C1 segment of cervical spinal cord (tissue), 14 donors: ENCODE measurements at places on chromosomes 7 and 10.

- DNase-seq = no peak
Measured at GRCh38 chr10:112874982-112875381, 75.1 kb upstream of the TCF7L2 start.

DNA sequence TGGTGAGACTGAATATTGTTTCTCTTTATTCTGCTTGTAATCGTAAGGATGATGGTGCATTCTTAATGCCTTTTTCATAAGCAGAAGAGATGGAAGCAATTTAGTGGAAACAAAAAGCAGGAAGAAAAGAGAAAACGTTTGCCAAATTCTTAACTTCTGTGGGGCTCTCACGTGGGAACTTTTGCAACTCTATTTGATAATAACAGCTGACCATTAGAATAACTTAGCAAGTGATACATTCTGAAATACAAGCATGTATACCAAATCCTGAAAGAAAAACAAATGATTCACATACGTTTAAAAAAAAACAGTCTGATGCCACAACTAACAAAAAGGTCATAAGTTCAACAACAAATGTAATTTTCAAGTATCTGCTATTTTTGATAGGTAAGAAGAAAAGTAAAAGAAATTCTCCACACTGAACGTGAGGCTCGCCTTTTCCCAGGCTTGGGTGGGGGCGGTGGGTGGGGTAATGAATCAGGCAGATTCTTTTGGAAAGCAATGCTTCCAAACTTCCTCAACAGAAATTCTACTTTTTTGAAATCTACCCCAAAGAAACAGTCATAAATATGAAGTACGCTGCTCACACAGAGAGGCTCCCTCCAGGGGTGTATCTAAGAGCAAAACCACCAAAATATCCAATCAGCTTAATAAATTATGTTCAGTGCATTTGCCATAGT lies 446.2 kb upstream of the MGMT start:
- DNase-seq = no peak

- DNase-seq = peak; percentile 58
Measured at GRCh38 chr7:4738711-4739527, 36.5 kb upstream of the AP5Z1 start.

DNA sequence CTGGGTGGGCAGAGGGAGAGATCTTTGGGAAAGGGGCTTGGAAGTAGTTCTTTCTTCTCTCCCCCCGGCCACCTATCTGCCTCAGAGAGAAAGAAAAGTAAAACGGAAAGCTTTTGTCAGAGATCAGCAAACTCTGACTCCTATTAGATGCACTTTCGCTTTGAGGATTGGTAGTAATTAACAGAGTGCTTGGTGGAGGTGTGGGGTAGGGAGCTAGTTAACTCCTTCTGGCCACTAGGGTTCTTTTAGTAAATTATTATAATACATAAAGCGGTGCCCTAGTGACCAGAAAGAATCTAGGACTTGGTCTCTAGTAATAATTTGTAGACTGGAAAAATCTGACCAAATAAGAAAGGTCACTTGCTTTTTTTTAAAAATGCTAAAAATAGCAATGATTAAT lies 54.6 kb downstream of the CPVL start:
- no peak for DNase-seq

DNA sequence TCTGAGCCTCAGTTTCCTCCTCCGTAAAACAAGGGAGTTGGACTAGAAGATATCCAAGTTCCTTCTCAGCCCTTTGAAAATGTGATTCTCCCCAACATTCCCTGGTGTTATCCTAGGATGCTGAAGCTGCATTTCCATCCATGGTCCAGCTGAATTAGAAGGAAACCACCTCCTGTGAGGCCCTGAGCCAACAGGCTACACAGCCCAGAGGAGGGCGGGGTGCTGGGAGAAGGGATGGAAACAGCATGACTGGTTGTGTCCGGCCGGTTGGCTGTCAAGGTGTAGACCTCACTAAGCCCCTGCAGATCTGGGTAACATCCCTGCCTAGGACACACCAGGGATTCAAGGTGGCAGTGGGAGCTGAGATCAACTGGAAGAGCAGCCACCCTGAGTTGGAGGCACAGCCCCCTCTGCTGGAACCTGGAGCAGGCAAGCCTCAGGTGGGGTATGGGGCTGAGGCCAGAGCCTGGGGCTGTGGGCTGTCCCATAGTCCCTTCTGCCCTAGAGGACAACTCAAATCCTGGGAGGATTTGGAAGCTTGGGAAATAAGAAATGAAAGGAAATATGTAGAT lies 72.0 kb downstream of the PAX2 start:
- DNase-seq = no peak

- DNase-seq = no peak
Measured at GRCh38 chr7:116353647-116354046, 143.3 kb downstream of the TES start.

DNA sequence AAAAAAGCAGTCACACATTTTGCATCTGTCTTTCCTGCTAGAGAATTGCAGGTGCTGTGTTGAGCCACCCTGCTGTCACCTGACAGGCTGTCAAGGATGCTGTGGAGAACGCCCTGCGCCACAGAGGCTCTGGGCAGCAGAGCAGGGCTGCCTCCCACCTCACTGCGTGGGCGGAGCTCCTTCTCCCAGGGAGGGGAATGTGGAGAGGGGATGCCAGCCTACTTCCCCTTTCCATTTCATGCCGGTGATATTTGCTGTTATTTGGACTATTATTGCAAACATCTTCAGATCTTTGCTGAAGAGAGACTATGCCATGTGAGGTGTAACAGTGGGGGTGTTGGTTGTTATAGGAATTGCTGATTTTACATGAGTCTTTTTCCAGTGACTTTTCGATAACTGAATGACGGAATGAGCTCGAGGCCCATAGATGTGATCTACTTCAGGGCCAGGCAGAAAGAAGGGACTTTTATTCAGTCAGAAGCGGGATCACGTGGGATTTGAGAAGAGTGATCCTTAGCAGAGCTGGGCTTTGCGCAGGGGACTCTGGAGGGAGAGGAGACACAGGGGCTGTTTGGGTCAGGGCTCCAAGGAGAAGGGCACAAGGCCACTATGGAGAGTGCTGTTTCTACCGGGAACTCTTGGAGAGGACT lies 13.6 kb upstream of the PRKAG2 start:
- no peak for DNase-seq

DNA sequence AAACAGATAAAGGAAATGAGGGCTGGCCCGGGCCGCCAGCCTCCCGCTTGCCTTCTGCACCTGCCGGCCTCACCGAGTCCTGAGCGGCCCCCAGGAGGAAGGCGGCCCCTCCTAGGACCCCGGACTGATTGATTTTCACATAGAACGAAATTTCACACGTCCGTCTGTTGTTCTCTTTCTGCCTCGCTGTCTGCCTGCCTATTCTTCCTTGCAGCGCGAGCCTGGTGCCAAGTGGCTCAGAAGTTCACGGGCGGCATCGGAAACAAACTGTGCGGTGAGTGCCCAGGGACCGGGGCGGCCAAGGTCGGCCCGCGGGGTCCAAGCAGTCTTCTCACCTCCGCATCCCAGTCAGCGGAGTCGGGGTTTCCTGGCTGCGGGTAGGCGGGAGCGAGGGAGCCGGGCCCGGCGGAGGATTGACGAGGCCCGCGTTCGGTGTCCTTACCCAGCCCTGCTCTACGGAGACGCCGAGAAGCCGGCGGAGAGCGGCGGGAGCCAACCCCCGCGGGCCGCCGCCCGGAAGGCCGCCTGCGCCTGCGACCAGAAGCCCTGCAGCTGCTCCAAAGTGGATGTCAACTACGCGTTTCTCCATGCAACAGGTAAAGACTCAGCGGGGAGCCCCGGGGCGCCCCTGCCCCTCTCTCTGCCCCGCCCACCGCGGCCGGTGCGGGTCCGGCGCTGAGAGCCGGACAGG lies 967 bp downstream of the GAD2 start:
- no peak for DNase-seq

DNA sequence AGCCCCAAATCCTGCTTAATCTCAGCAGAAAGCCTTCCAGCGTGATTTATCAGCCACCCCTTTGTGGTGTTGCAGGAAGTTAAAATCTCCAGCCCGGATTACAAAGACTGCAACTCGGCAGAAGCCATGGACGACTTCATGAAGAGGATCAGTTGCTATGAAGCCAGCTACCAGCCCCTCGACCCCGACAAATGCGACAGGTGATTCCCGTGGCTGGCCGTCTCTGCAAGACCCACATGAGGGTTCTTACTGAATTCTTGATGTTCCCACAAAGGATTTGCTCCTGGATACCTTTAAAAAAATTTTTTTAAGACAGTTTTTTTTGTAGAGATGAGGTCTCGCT lies 16.7 kb downstream of the PFKFB3 start:
- DNase-seq = no peak

DNA sequence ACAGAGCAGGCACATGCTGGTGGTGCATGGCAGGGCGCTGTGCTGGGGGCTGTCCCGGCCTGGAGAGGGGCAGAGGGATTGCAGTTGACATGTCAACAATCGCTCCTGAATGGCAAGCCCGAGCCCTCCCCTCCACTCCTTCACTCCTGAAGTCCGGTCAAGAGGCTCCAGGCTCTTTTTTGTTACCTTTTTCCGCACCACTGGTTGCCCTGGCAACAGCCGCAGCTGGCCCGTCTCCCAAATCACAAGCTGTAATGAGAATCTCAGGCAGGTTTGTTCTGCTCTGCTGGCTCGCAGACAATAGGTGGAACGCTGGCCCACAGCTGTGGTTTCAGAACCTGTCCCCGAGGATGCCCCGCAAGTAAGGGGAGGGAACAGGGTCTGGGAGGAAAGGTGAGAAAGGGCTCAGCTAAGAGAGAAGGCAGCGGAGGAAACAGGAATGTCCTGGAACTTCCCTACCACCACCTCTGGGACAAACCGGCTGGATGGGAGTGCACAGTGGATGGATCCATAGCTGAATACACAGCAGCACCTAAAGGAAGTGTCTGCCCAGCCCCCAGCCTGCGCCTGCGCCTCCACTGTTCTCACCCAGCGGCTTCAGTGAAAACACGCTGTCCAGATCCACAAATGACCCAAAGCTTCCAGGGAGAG lies 58.9 kb downstream of the CALML3 start:
- DNase-seq = no peak

- no peak for DNase-seq
Measured at GRCh38 chr10:10792681-10793080, 225.0 kb upstream of the CELF2 start.
